ENCODE measurements at places on chromosomes 5 and 9.

- DNase-seq, result no peak
These were observed 24.6 kb downstream of the PDZD2 start for GRCh38 chr5:31663519-31663918.

GRCh38 chr5:103446813-103447212, 115.8 kb downstream of the NUDT12 start:
- no peak for DNase-seq

- DNase-seq, result no peak
These were observed 3.8 kb downstream of the OR2V2 start for GRCh38 chr5:181151146-181151545.

GRCh38 chr5:87169300-87169991, 98.2 kb upstream of the RASA1 start:
- DNase-seq, result no peak

GRCh38 chr5:139895647-139896046, 100.0 kb downstream of the PSD2 start:
- DNase-seq, result no peak

GRCh38 chr5:177194268-177194667, 60.7 kb downstream of the NSD1 start:
- DNase-seq, result peak; percentile 15

DNA sequence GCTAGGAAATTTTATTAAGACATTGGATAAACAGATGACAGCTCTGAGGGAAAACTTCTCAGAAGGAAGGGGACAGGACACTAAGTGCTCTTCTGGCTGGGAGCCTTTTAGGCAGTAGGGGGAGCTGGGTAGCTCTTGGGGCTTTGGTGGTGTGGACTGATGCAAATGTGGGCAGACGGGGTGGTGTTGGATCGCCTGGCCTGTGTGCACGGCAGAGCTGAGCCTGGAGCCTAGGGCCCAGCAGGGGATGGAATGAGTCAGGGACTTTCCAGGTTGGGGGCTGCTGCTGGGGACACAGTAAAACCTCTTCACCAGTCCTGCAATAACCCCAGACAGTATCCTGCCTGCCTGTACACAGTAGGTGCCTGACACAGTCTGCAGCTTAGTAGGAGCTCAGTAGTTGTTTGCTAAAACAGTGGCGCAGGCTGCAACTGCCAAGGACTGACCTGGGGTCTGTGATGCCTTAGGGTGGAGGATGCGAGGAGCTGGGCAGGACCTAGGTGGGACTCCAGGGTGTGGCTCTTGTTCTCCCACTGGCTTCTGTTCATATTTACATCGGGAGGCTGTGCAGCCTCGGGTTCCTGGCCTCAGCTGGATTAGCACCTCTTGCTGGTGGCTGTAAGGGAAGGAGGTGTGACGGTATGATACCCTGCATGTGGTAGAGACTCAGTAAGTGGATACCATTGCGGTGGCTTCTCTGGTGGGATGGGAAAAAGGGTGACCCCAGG, 83.8 kb downstream of the DAB2IP start:
- no peak for DNase-seq

- no peak for DNase-seq
These were observed 4.9 kb downstream of the GARNL3 start for GRCh38 chr9:127269449-127269848.

- DNase-seq, result no peak
These were observed 18.8 kb downstream of the TICAM2 start for GRCh38 chr5:115583474-115583873.

- no peak for DNase-seq
These were observed 131.1 kb downstream of the ADAMTSL1 start for GRCh38 chr9:18604767-18605730.

DNA sequence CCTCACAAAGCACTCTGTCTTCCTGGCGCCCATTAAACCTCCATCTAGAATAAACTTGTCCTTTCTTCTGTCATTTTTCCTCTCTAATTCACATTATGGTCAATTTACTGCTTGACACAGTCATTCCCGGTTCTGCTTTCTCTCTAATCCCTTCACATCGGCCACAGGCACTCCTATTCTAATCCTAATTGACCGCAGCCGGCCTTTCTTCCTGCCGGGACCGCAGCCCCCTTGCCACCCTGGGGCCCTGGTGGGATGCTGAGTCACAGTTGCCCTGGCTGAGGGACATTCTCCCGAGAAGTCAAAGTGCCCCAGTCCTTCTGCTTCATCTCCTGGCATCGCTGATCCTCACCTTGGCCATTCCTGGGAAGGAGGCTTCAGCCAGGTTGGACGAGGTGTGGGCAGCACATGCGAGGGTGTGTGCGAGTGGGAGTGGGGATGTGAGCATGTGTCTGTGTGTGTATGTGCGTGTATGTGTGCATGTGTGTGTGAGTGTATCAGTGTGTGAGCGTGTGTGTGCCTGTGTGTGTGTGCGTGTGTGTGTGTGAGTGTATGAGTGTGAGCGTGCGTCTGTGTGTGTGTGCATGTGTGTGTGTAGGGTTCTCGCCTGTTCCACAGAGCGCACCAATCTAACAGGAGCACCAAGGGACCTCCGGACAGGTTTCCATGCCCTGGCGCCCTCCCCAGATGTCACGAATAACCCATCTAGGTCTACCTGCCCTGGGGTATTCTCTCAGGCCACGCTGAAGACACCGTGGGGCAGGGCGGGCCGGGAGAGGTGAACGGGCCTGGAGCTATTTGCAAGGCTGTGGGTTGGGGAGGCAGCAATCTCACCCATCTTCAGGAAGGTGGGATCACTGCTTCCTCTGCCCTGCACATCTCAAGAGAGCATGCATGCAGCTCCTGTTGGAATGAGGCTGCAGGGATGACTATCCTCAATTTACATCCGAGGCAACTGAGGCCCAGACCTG, 191.2 kb downstream of the PAX5 start:
- DNase-seq, result no peak

DNA sequence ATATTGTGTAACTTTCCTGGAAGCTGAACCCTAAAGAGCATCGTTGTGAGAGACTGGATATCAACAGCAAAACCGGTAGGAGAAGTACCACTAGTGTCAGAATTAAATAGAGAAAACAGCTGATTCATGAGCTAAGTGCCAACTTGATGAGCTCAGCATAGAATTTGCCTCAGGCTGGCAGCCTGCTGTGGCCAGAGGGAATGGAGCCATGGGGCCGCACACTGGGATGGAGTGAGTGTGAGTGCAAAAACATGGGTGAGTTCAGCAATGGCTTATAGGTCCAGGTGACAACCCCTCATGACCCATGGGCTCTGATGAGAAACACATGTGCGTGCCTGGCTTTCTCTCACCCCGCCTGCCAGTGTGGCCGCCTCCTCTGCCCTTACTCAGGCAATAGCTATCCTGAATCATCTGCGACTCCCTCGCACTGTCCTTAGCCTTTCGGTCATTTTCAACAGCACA, 25.4 kb downstream of the ADAMTS16 start:
- DNase-seq, result no peak

GRCh38 chr9:125049212-125050049, 93.9 kb downstream of the SCAI start:
- no peak for DNase-seq

GRCh38 chr9:129493002-129493705, 127.7 kb downstream of the C9orf50 start:
- no peak for DNase-seq

GRCh38 chr9:107874591-107875369, 385.2 kb upstream of the KLF4 start:
- no peak for DNase-seq

DNA sequence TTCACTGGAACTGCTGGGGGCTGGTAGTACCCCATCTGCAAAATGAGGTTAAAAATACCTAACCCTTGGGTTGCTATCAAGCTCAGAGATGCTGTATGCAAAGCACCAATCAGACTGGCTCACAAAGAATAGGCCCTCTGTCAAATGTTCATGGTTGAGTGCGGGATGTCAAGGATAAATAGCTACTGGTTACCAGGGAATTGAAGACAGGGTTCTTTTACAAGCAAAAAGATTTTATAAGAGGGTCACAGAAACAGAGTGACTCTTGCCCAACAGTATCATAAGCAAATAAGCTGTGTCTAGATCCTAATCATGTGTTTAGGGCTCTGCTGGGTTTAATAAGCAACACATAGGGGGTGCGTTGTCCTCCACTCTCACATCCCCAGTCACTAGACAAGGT, 11.9 kb downstream of the SYK start:
- DNase-seq, result no peak

- DNase-seq, result no peak
These were observed 208.2 kb downstream of the DAB2IP start for GRCh38 chr9:121859646-121860045.

- no peak for DNase-seq
These were observed 76.7 kb upstream of the GDNF start for GRCh38 chr5:37916525-37916924.

- DNase-seq, result peak; percentile 18
These were observed 73.5 kb downstream of the LNPEP start for GRCh38 chr5:97009212-97009898.

DNA sequence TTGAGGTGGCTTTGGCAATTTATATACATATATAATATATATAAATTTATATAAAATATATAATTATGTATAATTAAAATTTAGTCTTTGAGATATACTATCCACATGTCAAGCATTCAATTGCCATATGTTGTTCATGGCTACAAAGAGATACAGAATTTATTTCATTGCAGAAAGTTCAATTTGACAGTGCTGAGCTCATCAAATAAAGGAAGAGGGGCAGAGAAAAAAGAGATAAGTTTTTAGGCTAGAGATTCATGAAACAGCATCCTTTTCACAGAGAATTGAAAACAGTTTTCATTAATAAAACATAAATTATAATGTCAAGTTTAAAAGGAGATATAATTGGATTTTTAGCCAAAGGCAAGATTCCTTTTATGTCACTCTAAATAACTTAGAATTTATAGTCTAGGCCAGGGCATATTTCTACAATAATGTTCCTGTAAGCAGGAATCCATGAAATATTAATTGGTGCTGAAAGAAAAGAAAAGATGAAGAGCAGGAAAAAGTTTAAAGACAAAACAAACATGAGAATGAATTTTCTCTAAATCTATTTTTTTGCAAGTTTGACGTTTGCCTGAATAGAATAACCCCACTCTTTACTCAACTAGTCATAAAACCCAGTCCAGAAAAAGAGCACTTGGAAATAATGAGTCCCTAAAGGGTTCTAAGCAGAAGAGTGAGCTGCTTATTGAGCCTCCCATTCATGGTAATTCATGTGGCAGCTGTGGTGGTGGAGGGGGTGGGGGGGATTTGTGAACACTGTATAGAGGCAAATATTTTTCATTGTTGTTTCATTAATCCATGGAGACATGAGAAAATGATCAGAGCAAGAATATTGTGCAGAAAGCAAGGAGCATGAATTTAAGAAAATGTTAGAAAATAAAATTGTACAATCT, 1279.5 kb downstream of the CDH12 start:
- DNase-seq, result no peak

DNA sequence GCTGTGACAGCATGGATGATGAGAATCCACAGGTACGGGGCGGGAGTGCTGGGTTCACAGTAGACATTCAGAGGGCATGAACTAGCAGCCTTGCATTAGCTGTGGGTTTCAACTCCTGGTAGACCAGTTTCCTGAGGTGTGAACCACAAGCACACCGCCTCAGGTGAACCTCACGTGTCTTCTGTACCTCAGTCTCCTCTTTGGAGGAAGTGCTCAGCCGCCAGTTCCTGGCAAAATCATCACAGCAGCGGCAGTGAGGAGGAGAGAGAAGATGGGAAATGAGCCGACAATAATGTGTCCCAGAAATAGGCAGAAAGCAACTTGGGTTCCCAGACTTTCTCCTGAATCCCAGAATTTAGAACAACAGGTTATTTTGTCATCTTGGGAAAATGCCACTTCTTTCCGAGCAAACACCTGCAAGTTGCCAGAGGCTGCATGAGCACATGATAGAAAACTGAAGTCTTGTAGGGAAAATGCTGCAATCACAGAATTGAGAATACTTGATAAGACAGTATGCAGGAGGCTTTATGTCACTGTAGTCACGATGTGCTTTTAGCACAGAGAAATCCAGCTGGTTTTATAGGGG, 258.5 kb downstream of the AOPEP start:
- no peak for DNase-seq

Data from left kidney (tissue), 8 donors.